ENCODE measurements at places on chromosomes 3 and 15.

- no peak for DNase-seq
Measured at GRCh38 chr3:155392138-155392537, 98.7 kb upstream of the STRIT1 start.

- no peak for DNase-seq
Measured at GRCh38 chr3:50205413-50206276, 574 bp downstream of the SLC38A3 start.

DNA sequence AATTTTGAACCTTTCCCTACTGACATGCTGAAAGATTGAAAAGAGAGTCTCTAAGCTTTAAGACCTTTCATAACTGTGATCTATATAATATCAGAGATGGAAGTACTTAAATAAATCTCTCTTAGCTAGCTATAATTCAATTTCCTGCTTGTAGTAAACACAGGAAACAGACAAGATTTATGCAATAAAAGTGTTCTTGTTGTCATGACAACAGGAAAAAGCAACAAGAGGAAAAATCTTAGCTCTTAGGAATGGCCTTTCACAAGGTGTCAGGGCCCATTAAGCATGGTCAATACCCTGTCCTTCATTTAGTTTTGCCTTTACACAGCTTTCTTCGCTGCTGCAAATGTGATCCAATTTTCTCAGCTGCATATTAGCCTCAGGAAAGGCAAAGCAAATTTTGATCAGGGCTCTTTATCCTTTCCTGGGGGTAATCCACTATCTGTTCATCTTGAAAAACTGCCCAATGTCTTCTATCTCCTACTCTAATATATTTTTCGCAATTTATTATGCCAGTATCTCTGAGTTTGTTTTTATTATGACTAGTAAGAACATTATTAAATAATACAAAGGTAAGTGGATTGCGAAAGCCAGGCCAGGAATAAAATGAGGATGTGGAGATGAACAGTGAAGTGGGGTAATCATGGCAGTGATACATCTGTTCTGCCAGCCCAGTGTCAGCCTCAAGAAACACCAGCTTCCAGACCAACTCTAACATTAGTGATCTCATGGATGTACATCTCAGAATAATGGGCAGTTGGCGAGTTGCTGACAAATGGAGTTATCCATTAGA, 28.7 kb downstream of the SIDT1 start:
- no peak for DNase-seq

DNA sequence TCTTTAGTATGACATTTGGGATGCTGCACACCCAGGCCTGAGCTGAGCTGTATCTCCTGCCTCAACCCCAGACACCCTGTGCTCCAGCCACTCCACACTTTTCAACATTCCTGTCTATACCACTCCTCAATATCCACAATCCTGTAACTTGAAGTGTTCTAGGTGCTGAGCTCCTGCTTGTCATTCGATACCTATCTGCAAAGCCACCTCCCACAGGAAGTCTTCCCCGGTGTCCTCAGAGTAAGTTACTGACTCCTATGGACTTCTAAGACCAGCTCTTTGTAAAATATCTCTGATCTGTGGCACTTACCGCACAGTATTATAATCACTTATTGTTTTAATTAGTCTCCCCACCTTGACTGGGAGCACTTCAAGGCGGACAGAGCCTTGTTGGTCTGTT, 1.2 kb upstream of the CAV3 start:
- no peak for DNase-seq

GRCh38 chr15:93200081-93200836, 111.2 kb upstream of the RGMA start:
- DNase-seq = no peak

DNA sequence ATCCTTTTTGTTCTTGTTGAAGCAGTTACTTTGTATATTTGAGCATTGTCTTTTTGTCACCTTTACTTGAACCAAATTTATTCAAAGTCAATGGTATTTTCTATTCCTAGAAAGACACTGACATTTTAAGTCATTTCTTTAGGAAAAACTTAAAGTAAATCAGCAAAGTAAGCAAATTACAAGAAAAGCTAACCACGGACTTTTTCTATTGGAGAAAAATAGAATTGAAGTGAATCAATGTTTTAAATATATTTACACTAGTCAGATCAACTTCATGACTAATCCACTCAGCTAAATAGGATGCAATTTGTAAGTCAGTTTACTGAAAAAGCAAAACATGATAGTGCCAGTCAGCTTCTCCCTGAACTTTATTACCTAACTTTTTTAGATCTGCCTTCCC, 733.8 kb upstream of the ALCAM start:
- DNase-seq = no peak

DNA sequence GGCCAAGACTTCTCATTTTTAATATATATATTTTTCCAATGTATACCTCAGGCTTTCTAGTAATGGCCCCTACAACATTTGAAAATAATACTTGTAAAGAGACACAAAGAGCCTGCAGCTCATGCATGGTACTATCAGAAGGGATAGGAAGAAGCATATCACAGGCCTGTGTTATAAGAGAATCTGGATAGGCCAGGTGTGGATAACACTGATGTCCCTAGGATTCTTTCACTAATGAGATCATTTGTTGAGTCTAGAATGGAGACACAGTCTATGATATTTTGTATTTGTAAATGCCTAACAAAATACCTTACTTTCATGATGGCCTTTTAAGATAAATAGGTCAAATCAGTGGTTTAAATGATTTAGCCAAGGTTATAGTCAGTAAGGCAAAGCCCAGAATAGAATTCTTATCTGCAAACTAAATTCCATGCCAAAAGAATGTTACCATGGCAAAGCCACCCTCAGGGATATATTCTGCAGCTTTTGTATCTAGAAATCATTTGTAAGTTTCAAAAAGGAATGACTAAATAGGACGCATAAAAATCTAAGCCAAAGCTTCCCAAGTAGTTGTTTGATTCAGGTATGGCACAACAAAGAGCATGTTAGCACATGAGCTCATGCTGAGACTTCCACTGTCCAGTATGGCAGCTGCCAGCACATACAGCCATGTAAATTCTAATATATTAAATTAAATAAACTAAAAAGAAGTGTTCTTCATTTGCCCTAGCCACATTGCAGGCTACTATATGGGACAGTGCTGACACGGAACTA, 10.0 kb downstream of the DCP1A start:
- DNase-seq = no peak

- no peak for DNase-seq
Measured at GRCh38 chr3:191774485-191774884, 313.5 kb downstream of the PYDC2 start.

DNA sequence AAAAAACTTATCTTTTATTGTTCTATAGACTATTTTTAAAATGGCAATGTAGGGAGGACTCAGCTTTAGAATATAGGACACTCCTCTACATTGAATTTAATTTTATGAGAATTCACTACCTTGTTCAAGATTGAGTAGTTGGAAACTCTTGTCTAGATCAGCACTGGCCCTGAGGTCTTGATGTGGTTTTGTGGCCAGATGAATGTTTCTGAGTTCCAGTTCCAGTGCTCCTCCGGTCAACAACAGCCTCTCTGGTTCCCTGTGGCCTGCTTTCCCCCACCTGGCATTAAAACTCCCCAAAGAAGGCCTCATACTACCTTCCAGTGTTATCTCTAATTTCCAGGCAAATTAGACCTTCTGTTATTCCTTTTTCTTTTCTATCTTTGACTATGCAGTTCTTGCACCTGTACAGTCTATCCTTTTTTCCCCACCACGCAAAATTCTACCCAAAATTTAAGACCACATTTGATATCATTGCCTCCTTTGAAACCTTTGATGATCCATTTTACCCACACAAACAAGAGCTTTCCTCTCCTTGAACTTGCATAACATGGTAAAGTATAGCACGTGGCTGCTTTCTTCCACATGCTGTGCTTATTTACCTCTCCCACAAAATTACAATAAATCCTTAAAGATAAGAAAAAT, 9.6 kb upstream of the ANP32A start:
- DNase-seq = no peak

- DNase-seq = no peak
Measured at GRCh38 chr15:74955017-74955416, 1.6 kb downstream of the RPP25 start.

DNA sequence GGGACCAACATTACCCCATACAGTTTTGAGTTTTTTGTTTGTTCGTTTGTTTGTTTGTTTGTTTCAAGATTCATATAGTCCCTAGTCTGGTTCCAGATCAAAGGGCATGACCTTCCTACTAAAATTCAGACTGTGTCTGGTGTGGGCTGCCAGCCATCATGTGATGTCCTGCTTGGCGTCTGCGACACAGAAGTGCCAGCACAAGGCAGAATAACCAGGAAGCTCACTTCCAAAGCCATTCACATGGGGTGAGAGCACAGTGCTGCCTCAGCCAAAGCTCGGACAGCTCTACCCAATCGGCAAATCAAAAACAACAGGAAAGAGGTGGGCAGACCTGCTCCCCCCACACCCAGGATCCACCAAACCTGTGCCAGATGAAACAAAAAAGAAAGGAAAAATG, 142.6 kb upstream of the THBS1 start:
- no peak for DNase-seq

DNA sequence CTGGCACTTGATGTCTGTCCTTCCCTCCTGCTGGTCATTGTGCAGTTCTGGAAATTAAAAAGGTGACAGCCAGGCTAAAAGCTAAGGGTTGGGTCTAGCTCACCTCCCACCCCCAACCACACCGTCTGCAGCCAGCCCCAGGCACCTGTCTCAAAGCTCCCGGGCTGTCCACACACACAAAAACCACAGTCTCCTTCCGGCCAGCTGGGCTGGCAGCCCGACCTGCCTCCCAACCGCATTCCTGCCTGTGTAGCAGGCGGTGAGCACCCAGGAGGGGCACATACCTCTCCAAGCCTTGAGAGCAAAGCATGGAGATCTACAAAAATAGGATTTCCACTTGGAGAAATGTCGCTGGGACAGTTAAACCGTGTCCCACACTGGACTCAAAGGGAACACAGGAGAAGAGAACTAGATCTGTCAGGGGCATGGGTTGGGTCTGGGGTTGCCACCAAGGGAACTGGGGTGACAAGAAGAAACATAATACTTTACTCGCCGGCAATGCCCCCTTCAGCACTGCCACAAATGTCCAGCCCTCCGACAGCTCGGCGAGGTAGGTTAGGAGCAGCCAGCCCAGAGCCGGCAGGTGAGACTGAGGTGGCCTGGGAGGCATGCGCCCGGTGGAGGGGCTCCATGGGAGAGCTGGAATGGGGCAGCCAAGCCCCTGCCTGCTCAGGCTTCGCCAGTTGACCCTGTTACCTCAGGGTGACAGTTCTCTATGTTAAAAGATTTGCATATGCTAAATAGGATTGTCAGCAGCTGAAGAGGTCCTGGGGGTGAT, 52.2 kb downstream of the EXOG start:
- no peak for DNase-seq

- DNase-seq = no peak
Measured at GRCh38 chr15:97317163-97317562, 643.3 kb upstream of the ARRDC4 start.

- DNase-seq = no peak
Measured at GRCh38 chr3:14441920-14442300, 39.5 kb downstream of the SLC6A6 start.

- no peak for DNase-seq
Measured at GRCh38 chr15:31393444-31394091, 66.9 kb downstream of the KLF13 start.

DNA sequence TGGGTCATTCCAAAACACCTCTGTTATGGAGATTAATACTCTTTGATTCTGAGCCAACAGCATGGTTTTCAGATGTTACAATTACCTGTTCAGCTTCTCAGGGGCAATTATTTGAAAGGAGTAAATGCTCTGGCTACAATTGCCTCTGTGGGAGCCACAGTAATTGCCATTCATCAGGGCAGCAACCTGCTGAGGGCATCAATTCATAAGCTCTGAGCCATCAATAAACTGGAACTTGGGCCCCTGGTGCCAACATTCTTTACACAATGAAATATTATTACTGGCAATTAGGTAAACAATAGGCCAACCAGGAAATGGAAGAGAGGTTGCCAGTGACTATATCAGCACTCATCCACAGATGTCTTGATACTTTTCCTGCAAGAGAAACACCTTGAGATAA, 660.8 kb downstream of the MECOM start:
- DNase-seq = no peak

DNA sequence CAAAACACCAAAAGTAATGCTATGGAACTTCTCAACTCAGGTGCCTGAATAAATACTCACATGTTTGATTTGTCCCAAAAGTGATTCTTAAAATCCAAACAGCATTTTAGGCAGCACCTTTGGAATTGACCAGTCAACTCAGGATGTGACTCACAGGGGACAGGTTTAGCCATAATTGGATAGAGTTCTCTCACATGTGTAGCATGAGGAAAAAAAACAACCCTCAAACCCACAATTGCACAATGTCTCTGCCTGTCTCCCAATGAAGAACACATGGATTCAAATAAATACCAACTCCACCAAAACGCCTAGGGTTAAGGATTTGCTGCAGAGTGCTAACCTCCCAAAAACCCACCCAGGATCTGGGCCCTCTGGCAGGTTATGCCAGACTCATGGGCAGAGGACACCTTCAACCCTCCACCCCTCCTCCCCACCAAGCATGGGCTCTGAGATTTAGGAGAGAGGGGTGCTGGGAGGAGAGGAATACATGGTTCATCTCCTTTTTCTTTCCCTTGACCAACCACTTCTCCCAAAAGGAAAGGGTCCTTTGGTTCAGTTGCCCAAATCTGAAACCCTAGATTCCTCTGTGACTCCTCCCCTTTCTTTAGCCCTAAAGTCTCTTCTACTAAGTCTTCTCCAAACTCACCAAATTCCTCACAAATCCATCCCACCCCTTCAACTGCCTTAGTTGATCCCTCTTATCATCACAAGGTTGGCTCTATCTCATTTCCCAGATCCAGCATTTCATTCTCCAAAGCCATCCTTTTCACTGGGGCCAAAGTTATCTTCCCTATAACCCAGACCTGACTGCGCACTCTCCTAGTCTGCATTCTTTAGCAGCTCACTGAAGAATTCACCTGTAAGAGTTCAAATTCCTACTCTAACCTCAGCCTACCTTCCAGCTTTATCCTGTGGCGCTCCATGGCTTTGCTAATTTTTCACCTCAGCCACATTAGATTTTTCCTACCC, 7.7 kb downstream of the RYK start:
- DNase-seq = no peak

GRCh38 chr15:92954578-92954977, 54.5 kb downstream of the CHD2 start:
- DNase-seq = no peak

DNA sequence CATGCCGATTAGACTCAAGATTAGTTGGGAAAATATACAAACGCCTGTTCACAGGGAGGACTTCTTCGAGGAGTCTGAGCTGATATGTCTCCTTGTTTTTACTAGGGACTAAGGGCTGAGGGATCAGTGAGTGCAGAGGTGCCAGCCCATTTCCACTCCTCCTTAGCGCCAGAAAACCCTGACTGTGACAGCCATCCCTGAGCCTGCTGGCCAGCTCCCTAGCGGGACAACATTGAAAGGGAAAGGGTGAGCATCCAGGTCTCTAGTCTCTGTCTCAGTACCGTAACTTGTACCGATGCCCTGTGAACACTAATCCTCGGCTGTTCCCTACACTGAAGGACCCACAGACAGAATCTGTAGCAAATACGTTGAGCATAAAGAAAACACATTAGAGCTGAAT, 243.4 kb downstream of the WNT5A start:
- no peak for DNase-seq

- DNase-seq = no peak
Measured at GRCh38 chr3:144341471-144341870, 369.8 kb downstream of the DIPK2A start.
